ENCODE measurements at places on chromosomes 5 and 9.

GRCh38 chr9:34171753-34172535 is 6.9 kb upstream of the UBAP1 start:
- peak; percentile 7 for DNase-seq

- DNase-seq, result no peak
These were observed 137.0 kb downstream of the PBX3 start for GRCh38 chr9:125884218-125884595.

- no peak for DNase-seq
These were observed 51.6 kb downstream of the NUDT12 start for GRCh38 chr5:103510851-103511553.

DNA sequence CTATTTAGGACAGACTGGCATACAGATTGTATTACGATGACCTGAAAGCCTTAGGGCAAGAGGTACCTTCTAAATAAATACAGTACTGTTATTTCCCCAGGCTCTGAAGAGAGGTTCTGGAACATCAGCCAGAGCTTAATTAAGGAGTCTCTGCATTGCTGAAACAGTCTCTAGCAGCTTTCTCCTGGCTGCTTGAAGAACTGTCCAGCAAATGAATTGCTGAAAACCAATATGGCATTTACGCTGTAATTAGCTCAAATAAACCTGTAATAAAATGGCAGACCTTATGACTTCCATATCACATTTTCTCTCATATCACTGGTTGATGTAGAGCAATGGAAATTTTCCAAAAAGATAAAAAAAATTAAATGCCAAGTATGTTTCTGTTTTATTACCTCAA is 636.3 kb downstream of the GABRG2 start:
- no peak for DNase-seq

DNA sequence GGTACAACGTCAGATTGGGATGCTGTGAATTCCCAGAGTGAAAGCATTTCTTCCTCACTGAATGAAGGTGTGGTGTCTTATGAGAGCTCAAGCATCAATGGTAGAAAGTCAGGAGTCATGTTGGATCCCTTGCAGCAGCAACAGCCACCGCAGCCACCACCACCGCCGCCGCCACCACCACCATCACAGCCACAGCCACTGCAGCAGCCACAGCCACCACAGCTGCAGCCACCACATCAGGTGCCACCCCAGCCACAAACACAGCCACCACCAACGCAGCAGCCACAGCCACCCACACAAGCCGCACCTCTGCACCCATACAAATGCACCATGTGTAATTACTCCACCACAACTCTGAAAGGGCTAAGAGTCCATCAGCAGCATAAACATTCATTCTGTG is 62.4 kb downstream of the ZNF462 start:
- no peak for DNase-seq

DNA sequence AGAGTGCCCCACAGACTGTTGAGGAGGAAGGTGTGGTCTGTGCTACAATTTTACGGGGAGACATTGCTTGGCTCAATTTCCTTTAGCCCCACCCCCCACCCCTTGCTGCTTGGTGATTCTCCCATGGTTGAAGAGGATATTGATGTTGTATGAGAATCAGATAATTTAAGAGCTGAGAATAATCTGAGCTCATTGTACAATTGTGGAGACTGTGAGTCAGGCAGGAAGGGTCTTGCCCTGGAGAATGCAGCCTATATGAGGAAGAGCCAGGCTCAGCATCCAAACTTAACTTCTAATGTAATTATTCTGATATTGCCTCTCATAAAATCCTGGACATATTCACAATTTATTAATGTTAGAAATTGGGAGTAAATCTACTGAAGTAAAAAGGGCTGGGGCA is 26.1 kb upstream of the OR2S2 start:
- no peak for DNase-seq

DNA sequence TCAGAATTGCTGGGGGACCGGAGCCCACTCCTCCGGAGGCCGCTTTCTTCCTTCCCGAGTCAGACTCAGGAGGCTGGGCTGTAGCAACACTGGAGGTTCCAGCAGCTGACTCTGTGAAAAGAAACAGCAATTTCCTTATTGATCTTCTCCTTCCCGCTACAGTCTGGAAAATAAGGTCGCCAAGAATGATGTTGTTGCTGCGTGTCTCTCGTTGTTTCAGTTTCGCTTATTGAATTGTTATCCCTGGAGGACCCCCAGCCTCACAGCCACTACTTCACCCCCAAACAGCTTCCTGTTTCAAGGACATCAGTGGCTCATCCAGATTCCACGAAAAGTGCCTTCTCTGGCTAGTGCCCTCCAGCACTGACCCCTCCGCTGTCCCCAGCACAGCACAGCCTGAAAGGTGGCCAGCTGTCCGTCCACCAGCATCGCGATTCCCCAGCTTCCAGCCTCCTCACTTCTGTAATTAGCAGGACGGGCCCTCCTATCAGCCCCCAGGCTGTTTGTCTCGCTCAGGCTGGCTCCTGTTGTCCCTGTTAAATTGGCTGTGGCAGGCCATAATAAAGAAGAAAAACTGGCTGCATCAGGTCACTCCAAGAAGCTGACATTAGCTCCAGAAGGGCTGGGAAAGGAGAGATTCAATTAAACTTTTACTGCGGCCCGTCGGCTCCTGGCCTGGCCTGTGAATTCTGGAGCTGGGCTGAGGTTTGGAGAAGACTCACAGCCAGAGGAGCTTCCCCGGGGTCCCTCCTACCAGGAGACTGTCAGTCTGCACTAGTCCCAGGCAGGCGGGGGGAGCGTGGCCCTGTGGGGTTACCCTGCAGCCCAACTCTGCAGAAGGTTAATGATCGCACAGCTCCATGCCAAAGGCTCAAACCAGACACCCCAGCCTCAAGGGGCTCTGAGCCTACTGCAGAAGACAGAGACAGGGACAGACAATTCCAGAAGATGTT is 40.5 kb downstream of the OLFM1 start:
- no peak for DNase-seq

- no peak for DNase-seq
These were observed 121.6 kb downstream of the TLR4 start for GRCh38 chr9:117825609-117826347.

GRCh38 chr5:167869125-167869524 is 422.3 kb upstream of the WWC1 start:
- DNase-seq, result no peak

- DNase-seq, result no peak
These were observed 75.5 kb upstream of the PUM3 start for GRCh38 chr9:2919347-2919746.

GRCh38 chr9:25918761-25919160 is 240.5 kb upstream of the TUSC1 start:
- no peak for DNase-seq

GRCh38 chr5:14723701-14724132 is 59.2 kb downstream of the OTULIN start:
- DNase-seq, result no peak

GRCh38 chr5:180079702-180080466 is 8.3 kb upstream of the RNF130 start:
- no peak for DNase-seq

DNA sequence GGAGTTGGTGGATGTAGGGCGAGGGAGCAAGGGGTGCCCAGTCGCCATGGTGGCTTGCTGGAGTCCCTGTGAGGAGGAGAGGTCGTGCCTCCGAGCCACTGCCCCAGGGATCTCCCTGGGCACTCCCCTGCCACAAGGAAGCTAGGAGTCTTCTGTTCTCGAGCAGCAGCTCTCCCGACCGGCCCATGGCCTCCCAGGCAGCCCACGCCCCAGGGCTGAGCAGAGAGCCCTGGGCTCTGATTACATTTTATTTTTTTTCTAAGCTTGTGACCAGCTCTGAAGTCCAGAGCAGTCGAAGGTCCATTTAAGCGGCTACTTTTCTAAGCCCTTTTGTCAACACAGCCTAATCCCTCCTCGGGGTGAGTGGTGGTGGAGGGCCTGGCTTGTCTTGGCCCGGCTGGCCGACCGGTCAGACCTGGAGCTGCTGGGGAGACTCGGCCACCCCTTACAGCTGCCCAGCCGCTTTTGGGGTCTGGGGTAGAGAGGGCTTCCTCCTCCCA is 2.1 kb downstream of the RXRA start:
- no peak for DNase-seq

DNA sequence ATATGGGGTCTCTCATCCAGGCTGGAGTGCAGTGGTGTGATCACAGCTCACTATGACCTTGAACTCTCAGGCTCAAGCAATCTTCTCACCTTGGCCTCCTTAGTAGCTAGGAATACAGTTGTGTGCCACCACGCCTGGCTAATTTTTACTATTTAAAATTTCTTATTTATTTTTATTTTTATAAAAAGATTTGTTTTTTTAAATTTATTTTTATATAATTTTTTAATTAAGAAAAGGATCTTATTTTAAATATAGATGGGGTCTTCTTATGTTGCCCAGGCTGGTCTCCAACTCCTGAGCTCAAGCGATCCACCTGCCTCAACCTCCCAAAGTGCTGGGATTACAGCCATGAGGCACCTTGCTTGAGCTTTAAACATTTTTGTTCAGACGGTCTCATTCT is 2.4 kb upstream of the ZCCHC7 start:
- DNase-seq, result no peak

DNA sequence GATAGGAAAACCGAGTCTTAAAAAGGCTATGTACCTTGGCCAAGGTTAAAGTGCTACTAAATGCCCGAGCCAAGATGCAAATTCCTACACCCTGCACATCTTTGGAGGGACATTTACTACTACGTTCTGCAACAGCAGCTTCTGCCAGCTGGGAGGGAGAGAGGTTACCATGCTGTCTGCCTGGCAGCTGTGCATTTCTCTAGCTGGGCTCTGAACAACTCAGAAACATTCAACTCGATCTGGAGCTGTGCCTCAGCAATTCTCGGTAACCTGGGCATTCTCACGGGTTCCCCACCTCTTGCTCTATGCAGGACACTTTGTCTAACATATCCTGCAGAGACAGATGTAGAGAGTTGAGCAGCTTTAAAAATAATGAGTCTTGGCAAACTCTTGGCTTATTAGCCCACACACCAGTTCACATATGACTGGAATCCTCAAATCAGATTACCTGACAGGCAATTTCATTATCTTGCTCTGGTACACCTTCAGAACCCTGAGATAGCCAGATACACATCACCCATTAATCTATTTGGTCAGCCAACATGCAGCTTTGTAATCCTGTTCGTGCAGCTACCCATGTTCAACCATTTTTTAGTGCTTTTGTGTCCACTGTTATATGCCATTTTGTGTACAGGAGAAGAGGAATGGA is 115.8 kb downstream of the EFNA5 start:
- DNase-seq, result peak; percentile 59

DNA sequence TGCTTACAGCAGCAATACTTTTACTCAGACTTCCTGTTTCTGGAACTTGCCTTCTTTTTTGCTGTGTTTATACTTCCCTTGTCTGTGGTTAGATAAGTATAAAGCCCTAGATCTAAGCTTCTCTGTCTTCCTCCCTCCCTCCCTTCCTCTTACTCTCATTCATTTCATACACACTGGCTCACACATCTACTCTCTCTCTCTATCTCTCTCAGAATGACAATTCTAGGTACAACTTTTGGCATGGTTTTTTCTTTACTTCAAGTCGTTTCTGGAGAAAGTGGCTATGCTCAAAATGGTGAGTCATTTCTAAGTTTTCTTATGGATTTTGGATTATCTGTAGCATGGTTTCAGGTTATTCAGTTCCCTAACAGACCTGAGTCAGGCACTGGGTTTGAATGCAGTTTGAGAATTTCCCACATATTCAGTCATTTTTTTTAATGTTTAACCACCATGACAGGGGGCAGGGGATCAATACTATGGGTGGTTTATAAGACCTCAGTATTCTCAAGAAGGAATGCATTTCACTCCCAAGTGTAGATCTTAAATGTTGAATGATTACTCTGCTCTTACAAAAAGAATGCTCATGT is at the start of gene IL7R:
Gene IL7R, plus strand, starts transcription at position 127 of the 587 bp plus-strand sequence. Its CDS starts 87 bp downstream, at position 214.
- DNase-seq, result no peak

DNA sequence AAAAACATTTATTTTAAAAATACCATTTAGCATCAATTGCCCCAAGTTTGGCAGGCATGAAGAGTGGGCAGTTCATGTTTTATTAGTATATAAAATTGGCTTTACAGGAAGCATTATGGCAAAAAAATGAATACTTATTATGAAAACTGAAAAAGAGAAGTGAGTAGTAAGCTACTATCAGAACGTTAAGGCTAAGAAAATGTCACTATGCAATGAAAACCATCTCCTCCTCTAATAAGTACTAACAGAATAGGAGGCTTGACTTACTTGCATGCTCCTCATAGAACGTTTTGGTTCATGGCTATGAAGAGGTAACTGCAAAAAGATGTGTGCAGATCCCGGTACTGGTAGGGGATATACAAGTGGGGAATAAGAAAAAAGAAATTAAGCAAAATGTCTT is 23.6 kb downstream of the TICAM2 start:
- no peak for DNase-seq

DNA sequence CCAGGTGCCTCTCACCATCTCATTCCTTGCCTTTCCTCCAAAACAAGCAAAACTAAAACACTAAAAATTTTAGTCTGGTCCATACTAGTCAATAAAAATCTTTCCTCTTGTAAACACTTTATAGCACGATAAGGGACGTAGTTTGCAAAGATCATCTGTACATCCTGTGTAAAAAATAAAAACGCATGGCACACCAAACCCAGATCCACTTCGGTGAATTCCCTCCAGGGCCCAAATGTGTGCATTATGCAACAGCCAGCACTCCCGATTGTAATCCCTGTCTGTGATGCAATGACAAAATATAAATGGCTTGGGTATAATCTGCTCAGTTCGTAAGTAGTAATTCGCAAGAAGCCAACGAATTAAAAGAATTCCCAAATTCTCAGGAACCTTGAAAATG is 1.4 kb downstream of the FAM169A start:
- no peak for DNase-seq

- no peak for DNase-seq
These were observed 8.6 kb upstream of the SV2C start for GRCh38 chr5:76074487-76075065.

DNA sequence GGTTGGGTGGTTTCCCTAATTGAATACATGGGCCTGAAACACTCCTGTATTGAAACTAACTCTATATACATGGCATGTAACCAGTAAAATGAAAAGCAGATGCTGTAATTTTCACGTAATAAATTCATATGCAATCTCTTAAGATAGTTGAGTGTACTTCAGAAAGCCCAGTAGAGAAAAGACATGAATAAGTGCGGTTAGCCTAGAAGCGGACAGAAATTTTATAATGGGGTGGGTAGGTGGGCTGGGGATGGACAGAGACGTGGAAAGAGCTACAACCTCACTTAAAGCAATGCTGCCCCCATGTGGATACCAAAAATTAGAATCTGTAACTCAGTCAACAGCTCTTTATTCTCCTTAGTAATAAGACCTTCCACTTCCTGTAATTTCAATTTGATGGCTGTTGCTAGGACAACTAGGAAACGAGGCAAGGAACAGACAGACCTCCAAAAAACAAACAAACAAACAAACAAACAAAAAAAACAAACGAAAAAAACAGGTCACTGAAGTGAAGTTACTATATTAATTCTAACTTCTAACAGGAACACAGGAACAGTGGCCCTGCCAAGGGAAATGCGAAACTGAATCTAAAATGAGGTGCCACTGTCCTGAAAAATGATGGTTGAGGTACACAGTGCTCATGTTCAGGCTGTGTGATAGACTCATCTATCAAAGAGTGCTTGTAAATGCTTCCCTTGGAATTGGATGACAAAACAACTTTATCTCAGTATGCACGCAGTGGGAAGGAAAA is 103.4 kb upstream of the GNA14 start:
- peak; percentile 38 for DNase-seq

- DNase-seq, result no peak
These were observed 25.0 kb downstream of the RGS3 start for GRCh38 chr9:113488490-113488889.

GRCh38 chr5:127001621-127002296 is 28.6 kb downstream of the MARCHF3 start:
- no peak for DNase-seq

GRCh38 chr5:146540414-146540813 is 24.4 kb upstream of the GPR151 start:
- DNase-seq, result no peak

- DNase-seq, result no peak
These were observed 142.1 kb downstream of the LIFR start for GRCh38 chr5:38414348-38414747.
